ENCODE measurements at places on chromosomes 4 and X.

GRCh38 chrX:40145923-40146261 lies 48.1 kb upstream of the BCOR start:
- no peak for DNase-seq

DNA sequence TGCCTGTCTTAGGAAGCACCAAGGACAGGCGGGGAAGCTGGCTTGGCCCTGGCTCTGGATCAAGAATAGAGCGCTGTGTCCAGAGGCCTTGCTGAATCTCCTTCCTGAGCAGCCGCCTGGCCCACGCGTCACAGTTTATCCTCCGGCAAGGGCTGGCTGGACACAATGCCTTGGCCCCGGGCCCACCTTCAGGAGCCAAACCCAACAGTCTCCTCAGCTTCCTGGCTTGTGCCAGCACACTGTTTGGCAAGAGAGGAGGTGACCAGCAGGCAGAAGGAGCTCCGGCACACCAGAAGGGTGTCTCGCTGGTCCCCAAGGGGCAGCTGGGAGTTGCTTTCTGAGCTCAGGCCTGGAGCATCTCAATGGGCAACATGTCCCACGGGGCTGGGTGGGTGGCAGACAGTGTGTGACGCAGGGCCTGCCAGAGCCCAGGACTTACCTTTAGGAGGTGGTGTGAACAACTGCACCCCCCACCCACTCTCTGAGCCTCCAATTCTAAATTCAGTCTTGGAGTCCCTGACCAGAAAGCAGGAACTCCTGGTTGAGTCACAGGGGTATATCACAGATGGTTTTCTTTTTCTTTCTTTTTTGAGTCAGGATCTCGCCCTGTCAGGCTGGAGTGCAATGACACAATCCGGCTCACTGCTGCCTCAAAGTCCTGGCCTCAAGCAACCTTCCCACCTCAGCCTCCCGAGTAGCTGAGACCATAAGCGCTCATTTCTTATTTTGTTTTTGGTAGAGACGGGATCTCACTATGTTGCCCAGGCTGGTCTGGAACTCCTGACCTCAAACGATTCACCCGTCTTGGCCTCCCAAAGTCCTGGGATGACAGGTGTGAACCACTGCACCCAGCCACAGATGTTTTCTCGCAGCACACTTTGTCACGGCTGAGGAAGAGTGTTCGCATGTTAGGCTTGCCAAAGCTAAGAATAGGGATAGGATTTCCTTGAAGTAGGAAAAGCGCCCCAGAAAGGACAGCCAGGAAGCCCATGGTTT lies 361.2 kb downstream of the BCOR start:
- no peak for DNase-seq

- DNase-seq = no peak
Measured at GRCh38 chrX:45788315-45788714, 587.6 kb upstream of the DIPK2B start.

- DNase-seq = no peak
Measured at GRCh38 chrX:17732138-17732783, 5.0 kb upstream of the SCML1 start.

- no peak for DNase-seq
Measured at GRCh38 chrX:24648495-24648894, 1.3 kb upstream of the PCYT1B start.

DNA sequence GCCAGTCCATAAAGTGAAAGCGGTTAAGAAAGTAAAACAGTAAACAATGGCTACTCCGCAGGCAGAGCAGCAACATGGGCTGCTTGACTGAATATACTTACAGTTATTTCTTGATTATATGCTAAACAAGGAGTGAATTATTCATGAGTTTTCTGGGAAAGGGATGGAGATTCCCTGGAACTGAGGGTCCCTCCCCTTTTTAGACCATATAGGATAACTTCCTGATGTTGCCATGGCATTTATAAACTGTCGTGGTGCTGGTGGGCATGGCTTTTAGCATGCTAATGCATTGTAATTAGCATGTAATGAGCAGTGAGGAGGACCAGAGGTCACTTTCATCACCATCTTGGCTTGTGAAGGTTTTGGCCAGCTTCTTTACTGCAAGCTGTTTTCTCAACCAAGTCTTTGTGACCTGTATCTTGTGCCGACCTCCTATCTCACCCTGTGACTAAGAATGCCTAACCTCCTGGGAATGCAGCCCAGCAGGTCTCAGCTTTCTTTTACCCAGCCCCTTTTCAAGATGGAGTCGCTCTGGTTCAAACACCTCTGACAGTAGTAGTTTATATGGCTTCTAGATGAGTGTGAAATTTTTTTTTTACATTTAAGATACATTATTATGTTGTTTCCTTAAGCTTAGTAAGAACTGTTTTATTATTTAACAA lies 514.8 kb upstream of the TENM3 start:
- DNase-seq = no peak

DNA sequence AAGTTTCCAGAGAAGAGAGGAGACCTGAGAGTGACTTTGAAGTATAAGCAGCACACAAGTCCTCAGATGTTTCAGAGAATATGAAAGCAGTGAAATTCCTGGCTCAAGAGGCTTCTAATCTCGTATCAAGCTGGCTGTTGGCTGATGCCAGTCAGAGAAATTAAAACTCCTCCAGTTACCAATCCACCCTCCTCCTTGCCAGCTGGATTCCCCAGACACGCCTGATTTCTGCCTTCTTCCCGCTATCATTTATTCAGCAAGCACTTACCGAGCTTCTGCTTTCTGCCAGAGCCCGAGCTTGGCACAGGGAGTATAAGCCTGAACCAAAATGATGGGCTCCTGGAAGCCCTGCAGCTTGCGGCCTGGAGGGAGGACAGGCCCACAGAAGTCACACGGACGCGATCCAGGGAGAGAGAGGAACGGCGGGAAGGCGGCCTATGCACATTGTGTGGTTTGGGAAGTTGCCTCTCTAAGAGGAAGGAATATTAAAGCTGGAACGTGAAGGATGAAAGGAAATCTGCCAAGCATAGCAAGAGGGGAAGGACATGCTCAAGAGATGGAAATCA lies 102.4 kb upstream of the TBL1X start:
- DNase-seq = no peak

GRCh38 chrX:17425551-17425950 lies 50.6 kb downstream of the NHS start:
- no peak for DNase-seq

DNA sequence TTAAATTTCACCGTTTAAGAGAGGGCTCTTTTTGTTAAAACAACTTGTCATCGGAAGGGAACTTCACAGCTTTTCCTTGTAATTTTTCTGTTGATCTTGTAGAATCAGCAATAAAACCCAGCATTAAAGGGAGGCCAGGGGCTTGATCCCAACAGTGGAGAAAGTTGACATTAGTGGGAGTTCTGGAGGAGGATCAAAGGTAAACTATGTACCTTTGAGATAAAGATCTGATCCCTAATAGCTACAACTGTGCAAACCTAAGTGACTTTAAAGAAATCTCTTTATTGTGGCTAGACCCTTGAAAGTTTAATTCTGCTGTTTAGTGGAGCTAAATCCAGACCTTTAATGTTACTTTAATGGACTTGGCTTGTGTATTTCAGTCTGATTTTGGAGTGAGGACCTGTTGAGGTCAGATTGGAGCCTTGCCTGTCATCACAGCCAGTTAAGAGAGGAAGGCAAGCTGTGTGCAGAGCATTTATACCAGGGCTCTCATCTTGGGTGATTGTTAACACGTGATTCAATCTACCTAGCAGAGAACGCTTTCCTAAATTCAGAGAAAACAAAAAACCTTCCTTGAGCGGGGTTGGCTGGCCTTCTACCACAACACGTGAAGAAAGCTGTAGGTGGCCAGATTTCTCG lies 1.7 kb downstream of the DOCK11 start:
- DNase-seq = no peak

DNA sequence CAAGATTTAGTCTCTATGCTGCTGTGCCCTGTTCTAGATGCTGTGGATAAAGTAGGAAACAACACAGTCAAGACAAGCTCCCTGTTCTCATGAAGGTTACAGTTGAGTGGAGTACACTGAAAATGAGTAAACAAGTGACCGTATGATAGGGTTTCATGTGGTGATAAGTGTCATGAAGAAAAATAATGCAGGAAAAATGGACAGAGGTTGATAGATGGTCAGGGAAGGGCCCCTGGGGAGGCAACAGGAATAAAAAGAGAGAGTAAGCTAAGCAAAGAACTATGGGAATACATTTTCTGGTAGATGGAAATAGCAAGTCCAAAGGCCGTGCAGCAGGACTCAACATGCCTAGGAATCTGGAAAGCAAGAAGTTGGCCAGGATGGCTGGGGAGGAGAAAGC lies 394.0 kb downstream of the DTHD1 start:
- no peak for DNase-seq

- no peak for DNase-seq
Measured at GRCh38 chr4:73540826-73541225, 59.3 kb downstream of the AFM start.

- DNase-seq = no peak
Measured at GRCh38 chr4:121712001-121712651, 15.3 kb upstream of the ANXA5 start.

- DNase-seq = no peak
Measured at GRCh38 chrX:12234534-12235329, 96.5 kb downstream of the FRMPD4 start.

GRCh38 chrX:25599061-25599460 lies 539.1 kb upstream of the MAGEB18 start:
- no peak for DNase-seq

DNA sequence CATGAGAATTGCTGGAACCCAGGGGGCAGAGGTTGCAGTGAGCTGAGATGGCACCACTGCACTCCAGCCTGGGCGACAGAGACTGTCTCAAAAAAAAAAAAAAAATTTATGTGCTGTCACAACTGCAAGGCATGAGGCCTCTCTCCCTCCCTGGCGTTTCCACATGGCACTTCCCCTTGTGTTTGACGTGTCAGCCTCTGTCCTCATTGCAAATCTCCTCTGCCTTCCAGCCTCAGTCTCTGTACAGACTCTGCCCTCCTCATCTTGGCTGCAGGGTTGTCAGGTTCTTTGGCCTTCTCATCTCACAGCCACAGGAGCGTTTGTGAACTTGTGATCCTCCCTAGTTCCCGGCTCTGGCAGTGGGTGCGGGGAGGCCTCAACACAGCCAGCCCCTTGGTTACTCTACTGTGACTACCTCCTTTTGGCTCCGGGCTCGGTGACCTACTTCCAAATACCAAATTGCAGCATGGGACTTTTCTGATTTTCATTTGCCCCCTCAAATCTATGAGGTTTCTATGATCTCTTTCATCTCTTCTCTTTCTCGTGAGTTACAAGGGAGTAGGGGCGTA lies 250.0 kb downstream of the CBR4 start:
- no peak for DNase-seq

DNA sequence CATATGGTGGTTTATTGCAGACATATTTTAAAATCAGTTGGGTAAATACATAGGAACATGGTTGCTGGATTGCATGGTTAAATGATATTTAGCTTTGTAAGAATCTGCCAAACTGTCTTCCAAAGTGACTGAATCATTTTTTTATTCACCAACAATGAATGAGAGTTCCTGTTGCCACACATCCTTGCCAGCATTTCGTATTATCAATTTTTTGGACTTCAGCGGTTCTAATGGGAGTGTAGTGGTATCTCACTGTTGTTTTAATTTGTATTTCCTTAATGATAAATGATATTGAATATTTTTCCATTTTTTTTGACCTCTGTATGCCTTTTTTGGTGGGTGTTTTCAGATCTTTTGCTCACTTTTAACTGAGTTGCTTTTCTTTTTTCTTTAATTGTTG lies 1.4 kb upstream of the MTHFD2L start:
- no peak for DNase-seq

DNA sequence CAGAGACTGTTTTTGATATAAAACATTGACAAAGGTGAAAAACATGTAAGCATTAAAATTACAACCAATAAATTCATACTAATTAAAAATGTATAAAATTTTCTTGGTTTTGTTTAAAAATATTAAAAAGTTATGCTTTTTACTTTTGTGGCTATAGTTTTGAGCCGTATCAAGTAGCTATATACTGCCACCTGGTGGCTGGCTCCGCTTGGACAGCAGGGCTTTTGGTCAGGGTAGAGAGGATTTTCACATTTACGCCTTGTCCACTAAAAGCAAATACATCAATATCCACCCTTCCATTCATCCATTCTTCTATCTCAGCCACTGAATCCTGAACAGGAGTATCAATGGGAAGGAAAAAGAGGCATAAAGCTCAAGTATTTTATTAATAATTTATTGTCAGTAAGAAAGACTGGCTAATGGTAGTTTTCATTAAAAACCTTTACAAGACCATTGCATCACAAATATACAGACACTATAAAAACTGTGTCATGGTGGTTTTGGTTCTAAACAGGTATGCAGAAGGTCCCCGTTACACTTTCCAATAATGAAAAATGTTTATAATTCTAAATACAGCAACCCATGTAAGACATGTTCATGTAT lies 32.1 kb upstream of the MTNR1A start:
- peak; percentile 41 for DNase-seq

GRCh38 chr4:2295500-2295899 lies 33.6 kb upstream of the MXD4 start:
- no peak for DNase-seq

DNA sequence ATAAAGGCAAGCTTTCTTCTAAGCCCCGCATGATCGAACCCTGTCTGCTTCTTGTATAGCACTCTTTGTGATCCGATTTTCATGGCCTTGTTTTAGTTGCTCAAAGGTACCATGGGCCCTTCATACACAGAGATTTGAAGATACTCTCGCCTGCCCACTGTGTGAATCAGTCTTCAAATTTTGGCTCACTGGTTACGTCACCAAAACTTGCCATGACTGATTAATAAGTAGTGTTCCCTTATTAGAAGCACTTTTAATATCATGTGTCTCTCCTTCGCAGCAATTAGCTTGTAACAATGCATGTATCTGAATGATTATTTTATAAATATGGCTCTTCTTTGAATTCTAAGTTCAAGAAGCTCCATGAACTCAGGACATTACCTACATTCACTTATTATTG lies 880.5 kb downstream of the STPG2 start:
- no peak for DNase-seq

DNA sequence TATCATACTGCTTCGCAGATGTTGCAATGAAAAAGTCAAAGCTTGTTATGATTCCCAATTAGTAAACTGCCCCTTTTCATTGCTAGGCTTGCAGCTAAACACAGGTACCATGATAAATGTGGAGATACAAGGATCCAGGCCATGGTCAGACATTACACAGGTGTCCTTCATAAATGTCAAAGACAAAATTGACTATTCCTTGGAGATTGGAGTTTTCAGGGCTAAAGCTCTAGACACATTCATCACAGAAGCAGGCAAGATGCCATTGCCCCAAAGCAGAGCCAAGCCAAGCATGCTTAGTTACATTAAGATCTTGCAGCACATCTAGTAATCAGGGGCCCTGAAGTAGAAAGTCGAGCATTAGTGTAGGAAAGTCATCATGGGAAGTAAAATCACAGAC lies 111.3 kb upstream of the INTU start:
- no peak for DNase-seq

GRCh38 chr4:185743722-185744487 lies 68.1 kb downstream of the SORBS2 start:
- DNase-seq = no peak
